ENCODE measurements at places on chromosomes 4 and X. TPM values are rescaled to one million over a fixed set of nuclear protein-coding genes. Genes with fewer than 3 reads are reported as not detected.
A peak's percentile ranks its signal among the peaks of the same experiment; 100 is the strongest.

Gene KCNIP4
- not detected for total RNA-seq

Gene RTL3
- not detected for total RNA-seq

Gene CYTL1
- total RNA-seq = 0.39 TPM

Gene PHOX2B
- total RNA-seq = not detected

Gene NXF2B
- 4.1 TPM for total RNA-seq

Gene FGFBP1
- not detected for total RNA-seq

Gene SGMS2
- total RNA-seq = 31.7 TPM

Gene SMIM10L2A
- 20.5 TPM for total RNA-seq

Gene ABCG2
- total RNA-seq = 9.5 TPM

Gene SUPT20HL2
- total RNA-seq = 17.1 TPM

Gene ZFP92
- total RNA-seq = 3.4 TPM

Gene DCAF4L1
- 57.9 TPM for total RNA-seq

Gene SPANXB1
- 49.4 TPM for total RNA-seq

Gene ARHGAP36
- 3.2 TPM for total RNA-seq

Gene PNMA5
- total RNA-seq = 13.0 TPM

Gene SLC9A6
- total RNA-seq = 19.9 TPM

DNA sequence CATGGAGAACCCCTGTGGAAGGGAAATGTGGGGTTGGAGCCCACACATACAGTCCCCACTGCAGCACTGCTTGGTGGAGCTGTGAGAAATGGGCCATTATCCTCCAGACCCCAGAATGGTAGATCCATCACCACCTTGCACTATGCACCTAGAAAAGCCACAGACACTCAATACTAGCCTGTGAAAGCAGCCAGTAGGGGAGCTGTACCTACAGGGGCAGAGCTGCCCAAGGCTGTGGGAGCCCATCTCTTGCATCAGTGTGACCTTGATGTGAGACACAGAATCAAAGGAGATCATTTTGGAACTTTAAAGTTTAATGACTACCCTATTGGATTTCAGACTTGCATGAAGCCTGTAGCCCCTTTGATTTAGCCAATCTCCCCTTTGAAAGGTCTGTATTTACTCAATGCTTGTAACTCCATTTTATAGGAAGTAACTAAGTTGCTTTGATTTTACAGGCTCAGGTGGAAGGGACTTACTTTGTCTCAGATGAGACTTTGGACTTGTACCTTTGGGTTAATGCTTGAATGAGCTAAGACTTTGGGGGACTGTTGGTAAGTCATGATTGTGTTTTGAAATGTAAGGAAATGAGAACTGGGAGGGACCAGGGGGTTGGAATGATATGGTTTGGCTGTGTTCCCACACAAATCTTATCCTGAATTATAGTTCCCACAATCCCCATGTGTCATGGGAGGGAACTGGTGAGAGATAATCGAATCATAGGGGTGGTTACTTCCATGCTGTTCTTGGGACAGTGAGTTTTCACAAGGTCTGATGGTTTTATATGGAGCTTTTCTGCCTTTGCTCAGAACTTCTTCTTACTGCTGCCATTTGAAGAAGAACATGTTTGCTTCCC lies 352.6 kb downstream of the INPP4B start:
- H3K27me3 ChIP-seq = no peaks in the 10 kb centered on the region
- no peak overlapping the region for H3K27ac ChIP-seq
- no peaks in the 10 kb centered on the region for H3K4me1 ChIP-seq
- no peaks in the 10 kb centered on the region for H3K36me3 ChIP-seq

DNA sequence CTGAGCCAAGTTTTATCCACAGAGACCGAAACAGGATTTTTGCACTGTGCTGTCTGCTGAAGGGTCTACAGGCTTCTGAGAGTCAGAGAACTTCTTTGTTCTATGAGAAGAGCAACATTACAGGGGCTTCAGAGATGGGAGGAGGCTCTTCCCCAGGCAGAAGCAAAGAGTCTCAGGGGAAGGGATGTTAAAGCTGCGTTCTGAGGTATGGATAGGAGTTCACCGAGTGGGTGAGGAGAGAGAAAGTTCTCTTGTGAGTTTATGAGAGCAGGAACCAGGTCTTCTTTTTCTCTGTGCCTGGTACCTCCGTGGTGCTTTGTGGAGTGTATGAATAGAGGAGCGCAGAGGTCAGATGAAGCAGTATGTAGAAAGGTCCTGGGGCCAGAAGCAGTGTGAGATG lies 155.1 kb downstream of the PDGFRA start:
- no peaks in the 10 kb centered on the region for H3K4me1 ChIP-seq
- H3K27me3 ChIP-seq = no peaks in the 10 kb centered on the region
- H3K4me3 ChIP-seq = no peak overlapping the region
- no peaks in the 10 kb centered on the region for H3K36me3 ChIP-seq
- H3K27ac ChIP-seq = no peak overlapping the region

DNA sequence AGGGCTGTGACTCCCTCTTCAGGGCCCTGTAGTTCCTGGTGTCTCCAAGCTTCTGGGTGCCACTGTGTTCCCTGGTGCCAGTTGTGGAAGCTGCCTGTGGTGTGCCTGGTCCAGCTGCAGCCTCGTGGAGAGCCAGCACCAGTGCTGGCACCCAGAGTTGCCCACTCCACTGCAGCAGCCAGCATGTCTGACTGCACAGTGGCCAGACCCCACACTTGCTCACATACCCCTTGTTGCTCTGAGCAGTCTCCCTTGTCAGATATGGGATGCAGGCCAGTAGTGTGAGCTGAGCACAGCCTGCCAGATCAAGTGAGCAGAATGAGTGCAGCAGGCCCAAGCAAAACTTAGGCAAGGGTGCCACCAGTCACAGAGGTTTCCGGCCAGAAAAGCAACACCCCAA lies 108.6 kb downstream of the ZMAT1 start:
- no peak overlapping the region for H3K4me3 ChIP-seq
- H3K4me1 ChIP-seq = no peaks in the 10 kb centered on the region
- no peaks in the 10 kb centered on the region for H3K36me3 ChIP-seq
- no peak for DNase-seq

GRCh38 chr4:30605616-30606190 lies 114.5 kb upstream of the PCDH7 start:
- DNase-seq = no peak
- no peak overlapping the region for H3K4me3 ChIP-seq
- no peaks in the 10 kb centered on the region for H3K4me1 ChIP-seq

DNA sequence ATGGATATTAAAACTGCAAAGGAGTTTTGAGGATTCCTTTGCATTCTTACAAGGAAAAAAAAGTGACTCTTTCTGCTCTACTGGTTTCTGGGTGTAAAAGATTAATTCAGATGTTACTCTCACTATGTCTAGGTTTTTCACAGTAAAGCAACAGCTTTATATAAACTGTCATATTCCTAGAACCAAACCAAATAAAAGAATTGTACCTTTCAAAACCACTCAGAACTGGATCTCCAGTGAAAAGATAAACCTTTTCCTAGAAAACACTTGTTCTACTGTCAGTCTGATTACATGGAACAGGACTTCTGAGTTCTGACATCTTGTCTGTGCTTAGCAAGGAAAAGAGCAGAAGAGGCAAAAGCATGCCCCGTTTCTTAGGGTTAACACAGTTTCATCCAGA lies 5.0 kb upstream of the PPID start:
- no peaks in the 10 kb centered on the region for H3K27me3 ChIP-seq
- H3K27ac ChIP-seq = no peak overlapping the region
- no peak overlapping the region for H3K4me3 ChIP-seq
- no peaks in the 10 kb centered on the region for H3K36me3 ChIP-seq
- no peaks in the 10 kb centered on the region for H3K4me1 ChIP-seq
- no peak for DNase-seq

DNA sequence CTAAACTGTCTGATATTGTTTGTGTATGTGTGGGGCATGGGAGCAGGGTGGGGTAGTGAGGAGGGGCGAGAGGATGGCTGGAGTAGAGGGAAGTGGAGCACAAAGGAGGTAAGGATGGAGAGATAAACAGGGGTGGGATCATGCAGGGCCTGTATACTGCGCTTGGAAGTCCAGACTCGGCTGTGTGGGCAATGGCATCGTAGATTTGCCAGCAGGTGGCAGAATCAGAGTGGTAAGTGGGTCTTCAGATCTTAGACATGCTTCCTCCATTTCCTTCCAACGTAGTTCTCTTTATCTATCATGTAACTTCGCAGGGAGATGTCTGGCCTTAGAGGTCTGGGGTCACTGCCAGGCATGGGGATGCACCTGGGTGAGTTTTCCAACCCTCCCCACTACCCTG lies 155.5 kb downstream of the PDGFRA start:
- no peaks in the 10 kb centered on the region for H3K4me1 ChIP-seq
- H3K4me3 ChIP-seq = no peak overlapping the region
- no peak overlapping the region for H3K27ac ChIP-seq
- H3K27me3 ChIP-seq = no peaks in the 10 kb centered on the region
- H3K36me3 ChIP-seq = no peaks in the 10 kb centered on the region

- no peaks in the 10 kb centered on the region for H3K27me3 ChIP-seq
- no peak overlapping the region for H3K27ac ChIP-seq
- H3K4me3 ChIP-seq = peak overlapping the region; percentile 13
- H3K36me3 ChIP-seq = no peaks in the 10 kb centered on the region
Observed at GRCh38 chrX:101191217-101191750, 28.3 kb upstream of the DRP2 start.

GRCh38 chrX:29541038-29541437 lies 674.3 kb upstream of the MAGEB2 start:
- no peak overlapping the region for H3K27ac ChIP-seq
- H3K27me3 ChIP-seq = no peaks in the 10 kb centered on the region
- no peaks in the 10 kb centered on the region for H3K4me1 ChIP-seq
- DNase-seq = no peak
- H3K36me3 ChIP-seq = no peaks in the 10 kb centered on the region

DNA sequence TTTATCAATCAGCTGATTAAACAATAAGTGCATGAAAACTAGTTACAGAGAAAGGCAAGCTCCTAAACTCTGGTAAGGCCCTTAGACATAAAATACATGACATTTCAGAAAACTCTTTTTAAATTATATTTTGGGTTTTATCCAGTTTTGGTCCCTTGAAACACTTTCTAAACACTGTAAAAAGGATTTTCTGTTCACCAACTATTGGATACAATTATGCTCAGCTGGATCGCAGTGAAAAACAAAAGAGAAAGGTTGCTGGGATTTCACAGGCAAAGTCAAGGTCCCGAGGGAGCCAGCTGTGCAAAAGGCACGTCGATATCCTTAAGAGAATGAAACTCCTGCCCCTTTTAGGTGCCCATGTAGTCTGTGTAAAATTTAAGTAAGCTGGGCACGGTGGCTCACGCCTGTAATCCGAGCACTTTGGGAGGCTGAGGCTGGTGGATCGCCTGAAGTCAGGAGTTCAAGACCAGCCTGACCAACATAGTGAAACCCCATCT lies 1018.4 kb upstream of the INTU start:
- H3K27me3 ChIP-seq = no peaks in the 10 kb centered on the region
- no peak overlapping the region for H3K27ac ChIP-seq
- no peak for DNase-seq
- H3K36me3 ChIP-seq = no peaks in the 10 kb centered on the region
- H3K4me1 ChIP-seq = no peaks in the 10 kb centered on the region

- no peaks in the 10 kb centered on the region for H3K27me3 ChIP-seq
- H3K27ac ChIP-seq = no peak overlapping the region
- no peaks in the 10 kb centered on the region for H3K4me1 ChIP-seq
- H3K36me3 ChIP-seq = no peaks in the 10 kb centered on the region
- no peak for DNase-seq
- H3K4me3 ChIP-seq = no peak overlapping the region
Observed at GRCh38 chrX:136735601-136736000, 45.1 kb downstream of the ARHGEF6 start.

DNA sequence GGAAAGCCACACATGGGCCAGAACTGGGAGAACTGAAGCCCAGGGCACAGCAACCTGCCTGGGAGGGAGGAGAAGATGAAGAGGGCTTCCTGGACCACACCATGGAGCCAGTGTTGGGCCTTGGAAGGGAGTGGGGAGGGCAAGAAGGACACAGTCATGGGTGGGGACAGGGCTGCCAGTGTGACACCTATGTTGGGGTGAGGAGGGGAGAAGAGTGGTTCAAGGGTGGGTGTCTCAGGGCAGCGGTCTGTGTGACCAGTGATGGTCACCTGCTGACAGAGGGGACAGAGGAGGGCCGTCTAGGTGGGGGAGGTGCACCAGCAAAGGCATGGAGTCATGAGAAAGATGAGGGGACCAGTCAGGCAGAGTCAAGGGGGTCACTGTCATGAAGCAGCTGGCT lies 13.8 kb downstream of the MAGED2 start:
- no peak overlapping the region for H3K27ac ChIP-seq
- H3K36me3 ChIP-seq = no peaks in the 10 kb centered on the region
- H3K4me3 ChIP-seq = no peak overlapping the region
- no peak for DNase-seq
- H3K27me3 ChIP-seq = no peaks in the 10 kb centered on the region

- DNase-seq = no peak
- no peak overlapping the region for H3K27ac ChIP-seq
- no peaks in the 10 kb centered on the region for H3K4me1 ChIP-seq
- no peak overlapping the region for H3K4me3 ChIP-seq
Observed at GRCh38 chr4:7218686-7219085, 26.3 kb downstream of the SORCS2 start.

DNA sequence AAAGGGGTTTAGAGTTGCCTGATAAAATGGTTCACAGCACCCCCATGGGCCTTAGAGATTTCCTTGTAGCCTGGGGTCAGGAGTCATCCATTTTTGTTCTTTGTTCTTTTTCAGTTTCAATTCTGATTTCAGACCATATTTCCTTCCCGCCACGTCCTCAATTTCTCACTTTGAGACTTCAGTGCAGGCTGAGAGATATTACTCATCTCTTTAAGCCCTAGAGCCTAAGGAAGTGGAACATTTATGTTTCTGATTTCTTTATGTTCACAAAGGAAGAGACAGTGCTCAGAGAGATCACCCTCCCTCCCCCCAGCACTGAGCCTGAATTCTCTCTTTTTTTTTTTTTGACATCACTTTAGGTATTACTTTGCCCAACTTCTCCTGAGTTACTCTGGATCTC lies 56.3 kb downstream of the MSN start:
- H3K36me3 ChIP-seq = no peaks in the 10 kb centered on the region
- no peaks in the 10 kb centered on the region for H3K27me3 ChIP-seq
- H3K27ac ChIP-seq = no peak overlapping the region
- no peak overlapping the region for H3K4me3 ChIP-seq

- no peak for DNase-seq
- H3K36me3 ChIP-seq = no peaks in the 10 kb centered on the region
- H3K27me3 ChIP-seq = no peaks in the 10 kb centered on the region
- no peak overlapping the region for H3K4me3 ChIP-seq
- no peaks in the 10 kb centered on the region for H3K4me1 ChIP-seq
- no peak overlapping the region for H3K27ac ChIP-seq
Observed at GRCh38 chr4:165449333-165449732, 70.5 kb downstream of the CPE start.
